ENCODE measurements at places on chromosomes 1 and 21.

- DNase-seq: no peak
These were observed 309.8 kb downstream of the MATN1 start for GRCh38 chr1:30413606-30414005.

DNA sequence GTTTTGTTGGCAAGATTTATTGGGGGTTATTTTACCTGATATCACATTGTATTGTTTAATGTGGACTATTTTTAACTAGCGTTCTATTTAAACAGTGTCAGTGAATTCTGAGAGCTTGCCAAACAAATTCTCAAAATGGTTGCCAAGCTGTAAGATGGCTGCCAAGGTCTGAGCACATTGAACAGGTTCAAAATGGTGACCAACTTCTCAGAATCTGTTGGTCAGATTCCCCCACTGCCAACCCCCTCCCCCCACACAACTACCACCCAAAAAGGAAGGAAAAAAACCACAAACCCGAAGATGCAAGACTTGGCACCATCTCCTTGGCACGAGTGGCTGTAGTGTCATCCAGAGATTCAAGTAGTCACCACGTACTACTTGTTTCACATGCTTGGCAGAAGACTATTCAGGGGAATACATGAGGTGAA is 159.1 kb downstream of the NFIA start:
- no peak for DNase-seq

DNA sequence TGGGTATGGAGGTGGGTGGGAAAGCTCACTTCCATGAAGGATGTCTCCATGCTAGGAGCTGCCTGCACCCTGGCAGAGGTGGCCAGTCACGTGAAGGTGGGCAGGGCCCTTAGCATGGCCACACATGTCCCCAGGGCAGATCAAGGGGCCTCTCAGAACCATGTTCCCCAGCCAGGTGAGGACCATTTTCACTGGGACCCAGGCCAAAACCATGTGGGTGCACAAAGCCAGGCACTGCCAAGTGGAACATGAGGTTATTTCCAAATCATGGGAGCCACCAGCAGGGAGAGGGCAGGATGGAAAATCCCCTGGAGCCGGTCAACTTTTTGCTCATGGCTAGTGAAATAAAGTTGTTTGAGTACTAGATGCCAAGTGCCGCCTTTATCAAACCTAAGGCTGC is 9.7 kb downstream of the ZNF692 start:
- DNase-seq: no peak

- DNase-seq: peak; percentile 87
These were observed 4.2 kb upstream of the DYRK3 start for GRCh38 chr1:206631085-206631509.

DNA sequence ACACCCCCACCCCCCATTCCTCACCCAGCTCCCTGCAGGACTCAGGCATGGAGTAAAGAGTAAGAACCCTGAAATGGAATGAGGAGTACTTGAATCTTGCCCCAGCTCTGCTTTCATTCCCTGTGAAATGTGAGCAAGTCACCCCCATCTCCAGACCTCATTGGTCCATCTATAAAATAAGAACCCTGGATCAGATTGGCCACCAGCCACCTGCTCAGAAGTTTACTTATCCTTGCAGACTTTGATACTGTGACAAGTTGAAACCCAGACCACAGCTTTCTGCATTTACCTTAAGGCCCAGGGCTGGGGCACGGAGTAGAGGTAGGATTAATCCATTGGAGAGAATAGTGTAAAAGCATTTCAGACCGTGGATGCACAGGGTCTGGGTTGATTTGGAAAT is 2.2 kb downstream of the KISS1 start:
- no peak for DNase-seq

DNA sequence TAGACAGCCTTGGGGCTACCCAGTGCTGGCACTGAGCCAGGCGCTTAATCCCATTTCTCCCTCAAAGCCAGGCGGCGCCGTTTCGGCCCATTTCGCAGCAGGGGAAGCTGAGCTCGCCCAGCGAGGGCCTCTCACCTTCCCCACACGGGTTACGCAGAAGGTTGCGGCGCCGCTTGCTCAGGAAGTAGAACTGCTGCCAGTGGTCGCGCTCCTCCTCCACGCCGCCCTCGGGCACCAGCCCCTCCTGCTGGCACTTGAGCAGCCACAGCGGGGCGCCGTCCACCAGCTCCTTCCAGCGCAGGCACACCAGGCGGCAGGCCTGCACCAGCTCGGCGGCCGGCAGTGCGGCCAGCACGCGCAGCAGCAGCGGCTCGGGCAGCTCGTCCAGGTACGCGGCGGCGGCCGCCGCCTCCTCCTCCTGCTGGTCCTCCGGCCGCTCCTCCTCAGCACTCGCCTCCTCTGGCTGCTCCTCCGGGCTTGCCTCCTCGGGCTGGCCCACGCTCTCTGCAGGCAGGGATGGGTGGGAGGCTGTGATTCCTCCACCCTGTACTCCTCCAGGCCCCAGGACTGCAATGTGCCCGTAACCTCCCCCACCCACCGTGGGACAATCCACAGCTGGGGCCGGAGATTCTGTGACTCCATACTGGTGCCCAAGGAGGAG is 3.8 kb downstream of the FBXO2 start:
- DNase-seq: peak; percentile 64

DNA sequence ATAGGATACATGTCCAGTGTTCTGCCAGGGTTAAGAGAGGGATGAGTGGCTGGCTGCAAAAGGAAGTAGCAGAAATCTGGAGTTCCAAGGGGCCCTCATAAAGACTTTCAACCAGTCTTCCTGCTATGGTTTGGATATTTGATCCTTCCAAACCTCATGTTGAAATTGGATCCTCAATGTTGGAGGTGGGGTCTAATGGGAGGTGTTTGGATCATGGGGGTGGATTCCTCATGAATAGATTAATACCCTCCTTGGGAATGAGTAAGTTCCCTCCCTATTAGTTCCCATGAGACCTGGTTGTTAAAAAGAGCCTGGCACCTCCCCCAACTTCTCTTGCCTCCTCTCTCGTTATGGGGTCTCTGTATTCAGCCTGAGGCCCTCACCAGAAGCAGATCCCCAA is 10.1 kb upstream of the GNG12 start:
- DNase-seq: no peak

DNA sequence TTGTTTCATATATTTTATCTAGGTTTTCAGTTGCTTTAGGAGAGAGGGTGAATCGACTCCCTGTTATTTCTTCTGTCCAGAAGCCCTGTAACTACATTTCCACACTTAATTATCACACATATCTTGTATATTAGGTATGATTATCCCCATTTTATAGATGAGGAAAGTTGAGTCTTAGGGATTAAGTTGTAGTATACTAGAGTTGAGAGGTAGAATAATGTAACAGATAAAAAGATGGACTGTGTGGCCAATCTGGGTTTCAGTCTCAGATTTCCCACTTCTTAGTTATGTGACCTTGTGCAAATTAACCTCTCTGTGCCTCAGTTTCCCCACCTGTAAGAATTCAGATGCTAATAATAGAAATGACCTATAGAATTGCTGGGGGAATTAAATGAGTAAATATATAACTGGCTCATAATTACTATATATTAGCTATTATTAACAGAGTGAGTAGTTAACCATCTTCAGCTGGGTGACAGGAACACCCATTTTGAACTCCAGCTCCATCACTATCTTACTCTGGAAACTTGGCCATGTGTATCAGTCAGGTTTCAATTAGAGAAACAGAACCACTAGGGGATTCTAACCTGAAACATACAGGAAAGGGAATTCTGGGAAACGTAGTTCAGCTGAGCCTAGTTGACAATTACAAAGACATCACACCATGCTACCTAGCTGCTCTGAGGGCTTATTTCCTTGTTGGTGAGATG is 20.4 kb upstream of the FOXO6 start:
- no peak for DNase-seq

DNA sequence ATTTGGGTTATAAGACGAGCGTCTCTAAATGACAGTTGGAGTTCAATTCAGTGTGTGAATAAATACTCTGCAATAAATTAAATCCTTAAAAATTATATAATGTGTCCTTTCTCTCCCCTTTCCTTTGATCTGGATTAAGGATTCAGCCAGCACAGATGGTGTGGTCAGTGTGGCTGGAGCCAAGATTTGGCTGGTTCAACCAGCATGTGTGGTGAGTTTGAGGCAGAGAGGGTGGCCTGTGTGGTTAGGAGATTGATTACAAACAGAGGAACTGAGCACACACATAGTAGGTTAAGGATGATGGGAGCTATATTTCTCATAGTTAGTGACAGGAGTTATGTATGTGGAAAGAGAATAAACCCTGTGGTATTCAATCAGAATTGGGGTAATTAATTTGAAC is 14.2 kb upstream of the AMIGO1 start:
- DNase-seq: no peak

- DNase-seq: peak; percentile 39
These were observed 63.7 kb downstream of the NVL start for GRCh38 chr1:224266105-224266914.

GRCh38 chr1:116711263-116711840 is 42.9 kb upstream of the CD2 start:
- DNase-seq: no peak

DNA sequence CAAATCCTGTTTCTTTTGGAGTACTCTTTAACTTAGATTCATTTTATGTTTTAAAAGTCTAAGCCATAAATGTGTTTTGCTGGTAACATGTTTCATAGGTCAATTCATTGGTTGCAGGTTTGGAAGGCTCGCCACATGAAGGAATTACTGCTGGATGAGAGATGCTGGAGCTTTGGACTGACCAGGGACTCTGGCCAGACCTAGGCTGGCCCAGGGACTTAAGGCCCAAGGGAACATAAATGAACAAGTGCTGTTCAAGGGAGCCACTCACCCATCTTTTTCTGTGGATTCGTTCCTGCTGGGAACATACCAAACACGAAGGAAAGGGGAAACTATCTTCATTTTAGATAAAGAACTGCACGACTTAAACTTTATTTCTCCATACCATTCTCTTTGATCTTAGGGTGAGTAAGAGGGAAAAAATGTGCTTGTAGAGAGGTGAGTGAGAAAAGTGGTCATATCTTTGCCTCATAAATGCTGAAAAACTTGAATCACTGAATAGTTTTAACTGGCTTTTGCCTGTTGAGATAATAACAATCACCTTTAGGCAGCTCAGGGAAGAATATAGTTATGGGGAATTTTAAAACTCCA is 15.3 kb upstream of the SHCBP1L start:
- DNase-seq: peak; percentile 43

DNA sequence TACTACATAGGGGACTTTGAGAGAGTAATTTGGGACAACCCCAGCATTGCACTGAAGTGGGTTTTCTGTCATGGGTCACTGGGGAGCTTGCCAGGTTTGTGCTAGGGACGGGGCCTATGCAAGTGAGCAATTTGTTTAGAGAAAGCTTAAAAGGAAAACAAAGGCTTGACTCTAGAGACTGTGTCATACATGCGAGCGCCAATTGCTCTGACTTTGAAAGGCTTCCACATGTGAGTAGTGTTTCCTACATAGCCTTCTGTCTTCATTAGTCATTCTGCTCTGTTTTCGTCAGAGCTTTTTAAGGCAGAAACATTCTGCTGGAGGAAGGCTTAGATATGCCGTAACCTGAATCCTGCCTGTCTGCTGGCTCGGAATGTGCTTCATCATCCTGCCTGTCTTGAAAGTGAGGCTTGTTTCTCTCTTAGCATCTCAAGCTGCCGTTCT is 28.4 kb downstream of the TRIM45 start:
- DNase-seq: peak; percentile 100

DNA sequence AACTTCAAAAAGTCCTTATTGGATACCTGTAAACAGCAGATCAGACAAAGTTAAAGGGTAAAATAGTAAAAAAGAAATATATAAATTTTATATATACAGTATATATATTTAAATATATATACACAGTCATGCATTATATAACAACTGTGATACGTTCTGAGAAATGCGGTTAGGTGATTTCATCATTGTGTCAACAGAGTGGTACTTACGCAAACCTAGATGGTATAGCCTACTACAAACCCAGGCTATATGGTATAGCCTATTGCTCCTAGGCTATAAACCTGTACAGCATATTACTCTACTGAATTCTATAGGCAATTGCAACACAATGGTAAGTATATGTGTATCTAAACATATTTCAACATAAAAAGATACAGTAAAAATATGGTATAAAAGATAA is 222.7 kb downstream of the NUF2 start:
- DNase-seq: no peak

- DNase-seq: peak; percentile 98
These were observed 19.7 kb upstream of the FASLG start for GRCh38 chr1:172638885-172639831.

DNA sequence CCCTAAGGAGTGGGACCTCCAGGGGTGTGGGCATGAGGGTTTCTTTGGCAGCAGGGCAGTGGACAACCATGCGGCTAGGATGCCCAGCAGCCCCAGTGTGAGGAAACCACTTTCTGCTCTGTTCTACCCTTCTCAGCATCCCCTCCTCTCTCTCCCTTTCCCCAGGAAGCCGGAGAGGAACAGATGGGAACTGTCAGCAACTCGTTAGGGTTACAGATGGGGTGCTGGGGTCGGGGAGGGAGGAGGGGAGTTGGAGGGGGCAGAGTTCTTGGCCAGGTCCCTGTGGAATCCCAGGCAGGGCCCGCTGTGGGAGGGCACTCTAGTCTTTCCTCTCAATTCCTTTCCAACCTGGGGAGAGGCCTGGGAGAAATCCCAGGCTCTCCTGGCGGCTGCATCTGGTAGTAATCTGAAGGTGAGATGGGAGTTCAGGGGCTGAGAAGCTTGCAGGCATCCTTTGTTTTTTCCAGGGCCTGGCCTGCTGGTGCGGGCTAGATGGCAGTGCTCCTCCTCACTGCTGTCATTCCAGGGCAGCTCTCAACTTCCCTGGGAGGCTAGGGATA is 93.9 kb upstream of the CSF3R start:
- no peak for DNase-seq

- DNase-seq: no peak
These were observed 152.1 kb upstream of the FMN2 start for GRCh38 chr1:239939602-239940001.

- no peak for DNase-seq
These were observed 53.8 kb upstream of the DPH5 start for GRCh38 chr1:101079341-101079740.

GRCh38 chr1:9510130-9510529 is 29.1 kb upstream of the SLC25A33 start:
- DNase-seq: no peak
